Hepatocyte (in vitro differentiated cells): ENCODE measurements at places on chromosomes 3 and 15. TPM values are rescaled to one million over a fixed set of nuclear protein-coding genes. Genes with fewer than 3 reads are reported as not detected.

DNA sequence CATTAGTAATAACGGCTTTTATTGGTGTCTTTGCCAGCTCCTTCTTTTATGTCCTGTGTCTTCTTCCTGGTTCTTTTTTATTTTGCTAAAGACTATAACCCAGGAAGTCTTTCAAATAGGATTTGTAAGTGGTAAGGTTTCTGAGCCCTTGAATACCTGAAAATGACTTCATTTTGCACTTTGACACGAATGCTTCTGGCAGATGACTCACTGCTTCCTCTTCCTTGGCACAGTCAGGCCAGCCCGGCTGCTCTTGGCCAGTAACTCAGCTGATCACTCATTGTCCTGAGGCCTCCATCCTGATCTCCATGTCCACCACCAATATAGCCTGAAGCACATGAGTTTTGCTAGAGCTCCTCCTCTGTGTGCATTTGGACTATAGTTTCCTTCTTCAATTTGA, 48.7 kb upstream of the NR2E3 start:
- DNase-seq, result peak; percentile 73

- no peak for DNase-seq
Observed at GRCh38 chr3:136577791-136578190, 174.4 kb downstream of the STAG1 start.

GRCh38 chr3:132822266-132822665, 100.1 kb upstream of the NPHP3 start:
- DNase-seq, result no peak

GRCh38 chr15:50262533-50262932, 3.0 kb downstream of the HDC start:
- DNase-seq, result no peak

DNA sequence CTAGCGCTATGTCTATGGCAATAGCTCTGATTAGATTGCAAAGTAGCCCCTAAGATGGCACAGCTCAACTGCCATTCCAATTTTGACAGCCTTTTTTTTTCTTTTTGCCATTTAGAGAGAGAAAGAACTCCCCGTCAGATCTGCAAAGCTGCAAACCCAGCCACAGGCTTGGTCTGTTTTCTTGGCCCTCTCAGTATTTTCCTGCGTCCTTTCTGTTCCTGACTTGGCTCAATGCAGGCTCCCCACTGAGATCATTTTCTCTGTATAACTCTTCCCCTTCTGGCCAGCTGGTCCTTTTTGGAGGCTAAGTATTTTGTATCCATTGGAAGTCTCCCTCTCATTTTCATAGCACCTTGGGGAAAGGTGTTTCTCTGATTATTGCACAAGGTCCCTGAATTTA, 386.7 kb downstream of the UNC13C start:
- DNase-seq, result no peak

DNA sequence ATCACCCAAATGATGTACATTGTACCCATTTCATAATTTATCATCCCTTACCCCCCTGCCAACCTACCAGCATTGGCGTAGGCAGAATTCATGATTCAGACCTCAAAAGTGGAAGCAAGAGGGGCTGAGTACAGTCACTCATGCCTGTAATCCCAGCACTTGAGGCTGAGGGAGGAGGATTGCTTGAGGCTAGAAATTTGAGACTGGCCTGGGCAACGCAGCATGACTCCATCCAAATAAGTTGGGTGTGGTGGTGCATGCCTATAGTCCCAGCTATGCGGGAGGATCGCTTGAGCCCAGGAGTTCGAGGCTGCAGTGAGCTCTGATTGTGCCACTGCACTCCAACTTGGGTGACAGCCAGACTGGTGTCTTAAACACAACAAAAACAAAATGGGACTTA, 10.4 kb downstream of the TTC14 start:
- no peak for DNase-seq

DNA sequence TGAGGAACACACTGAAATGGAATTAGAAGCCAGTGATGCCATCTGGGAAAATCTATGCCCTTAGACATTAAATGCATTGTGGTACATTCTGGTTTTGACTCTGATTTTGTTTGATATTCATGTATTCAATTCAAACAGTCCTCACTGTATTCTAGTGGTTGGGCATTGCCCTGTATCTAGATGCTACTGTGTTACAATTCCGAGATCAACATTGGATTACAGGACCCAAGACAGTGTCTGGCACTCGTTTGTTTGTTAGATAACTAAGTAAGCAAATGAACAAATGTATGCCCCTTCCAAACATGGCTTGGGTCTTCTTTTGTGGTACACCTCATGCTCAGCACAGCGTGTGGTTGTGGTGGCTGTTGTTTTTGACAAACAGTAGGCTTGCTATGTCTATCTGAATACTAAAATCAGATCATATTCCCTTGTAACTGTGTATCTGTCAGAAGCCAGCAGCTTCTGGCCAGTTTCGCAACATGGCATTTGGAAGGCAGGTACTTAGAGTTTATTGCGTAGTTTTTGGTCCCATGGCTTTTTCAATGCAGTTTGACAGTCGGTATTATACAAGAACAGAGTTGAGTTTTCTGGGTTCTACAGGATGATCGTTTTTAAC, 5.7 kb downstream of the FILIP1L start:
- DNase-seq, result no peak

GRCh38 chr3:188664795-188665194, 507.0 kb upstream of the TPRG1 start:
- no peak for DNase-seq

DNA sequence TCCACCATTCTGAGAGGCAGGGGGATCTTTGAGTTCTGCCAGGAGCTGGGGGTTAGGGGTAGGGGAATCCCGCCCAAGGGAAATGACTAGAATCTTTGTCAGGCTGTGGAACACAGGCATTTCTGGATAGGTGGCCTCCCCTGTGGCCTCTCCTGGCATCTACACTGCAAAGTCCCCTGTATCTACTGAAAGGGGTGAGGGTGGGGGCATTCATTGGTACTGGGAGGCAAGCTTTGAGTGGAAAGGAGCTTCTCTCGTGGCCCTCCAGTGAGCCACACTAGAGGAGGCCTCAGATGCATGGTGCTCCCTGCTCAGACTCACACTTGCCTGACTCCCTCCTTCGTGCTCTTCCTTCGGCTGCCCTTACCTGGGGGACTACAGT, 59.9 kb downstream of the CCNL1 start:
- no peak for DNase-seq

DNA sequence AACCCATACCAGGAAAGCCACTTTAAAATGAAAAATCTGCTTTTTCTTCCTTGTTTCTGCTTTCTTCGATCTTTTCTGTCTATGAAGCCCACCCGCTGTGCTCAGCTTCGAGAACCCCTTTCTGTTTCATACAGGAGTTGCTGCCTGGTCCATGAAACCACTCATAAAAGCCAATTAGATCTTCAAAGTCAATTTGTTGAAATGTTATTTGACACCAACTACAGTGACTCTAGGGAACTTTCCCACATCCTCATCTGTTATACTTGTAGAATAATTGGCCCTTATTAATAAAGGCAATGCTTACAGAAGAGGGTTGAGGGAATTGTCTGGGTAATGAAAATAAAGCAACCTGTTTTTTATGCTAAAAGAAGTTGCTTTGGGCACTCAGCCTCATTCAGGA, 523.6 kb downstream of the OCA2 start:
- no peak for DNase-seq

- DNase-seq, result no peak
Observed at GRCh38 chr3:42019953-42020260, 58.0 kb upstream of the ULK4 start.

DNA sequence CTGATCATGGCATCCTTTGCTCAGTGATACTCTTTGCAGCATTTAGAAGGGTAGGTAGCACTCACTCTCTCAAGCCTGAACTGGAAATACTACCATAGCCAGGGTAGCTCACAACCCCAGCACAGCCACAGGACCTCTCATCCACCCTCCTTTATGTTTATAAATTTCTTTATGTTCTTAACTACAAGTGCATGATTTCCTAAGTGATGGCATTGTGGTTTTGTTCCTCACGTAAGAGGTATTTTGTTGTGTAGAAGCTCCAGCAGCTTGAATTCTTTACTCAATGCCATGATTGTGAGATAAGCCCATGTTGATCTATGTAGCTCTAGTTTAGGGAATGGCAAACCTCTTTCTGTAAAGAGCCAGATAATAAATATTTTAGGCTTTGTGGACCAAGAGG, 7.9 kb upstream of the RTP3 start:
- DNase-seq, result no peak

DNA sequence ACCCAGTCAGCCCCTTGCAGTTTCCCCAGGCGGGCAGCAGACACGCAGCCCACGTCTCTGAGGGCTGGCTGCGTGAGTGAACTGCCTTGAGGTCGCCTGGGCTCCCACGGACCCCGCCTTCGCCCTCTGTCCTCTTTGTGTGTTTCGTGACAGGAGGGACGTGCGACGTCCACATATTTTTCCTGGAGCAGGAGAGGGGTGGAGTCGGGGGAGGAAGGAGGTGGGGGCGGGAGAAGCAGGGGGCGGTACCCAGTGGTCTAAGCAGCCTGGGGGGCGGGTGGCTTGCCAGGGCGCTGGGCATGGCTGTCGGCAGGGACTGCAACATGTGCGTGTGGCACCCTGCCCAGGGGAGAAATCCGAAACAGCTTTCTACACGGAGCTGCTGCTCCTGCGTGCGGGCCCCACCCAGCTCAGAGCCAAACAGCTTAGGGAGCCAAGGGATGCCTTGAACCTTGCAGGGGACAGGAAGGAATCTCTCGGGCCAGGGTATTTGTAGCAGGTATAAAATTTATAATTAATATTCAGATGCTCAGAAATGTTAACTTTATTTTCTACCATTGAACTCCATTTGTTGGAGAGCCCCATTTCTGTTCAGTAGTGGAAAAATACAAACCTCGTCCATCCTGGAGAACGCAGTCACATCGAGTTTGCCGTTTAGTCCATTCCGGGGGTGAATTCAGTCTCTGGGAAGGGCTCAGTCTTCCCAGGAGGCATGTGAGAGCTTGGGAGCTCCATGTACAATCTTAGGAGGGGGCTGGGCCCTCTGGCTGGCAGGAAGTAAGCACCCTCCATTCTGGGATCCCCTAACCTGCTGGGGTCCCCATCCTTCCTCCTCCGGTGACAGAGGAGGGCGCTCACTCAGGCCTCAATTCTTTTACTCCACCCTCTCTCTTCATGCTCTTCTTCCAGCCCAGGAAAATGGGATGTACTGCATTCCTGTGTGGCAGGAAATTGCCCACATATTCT, 79.1 kb upstream of the MEF2A start:
- DNase-seq, result peak; percentile 82

- DNase-seq, result peak; percentile 90
Observed at GRCh38 chr3:178084938-178085816, 451.1 kb upstream of the KCNMB2 start.

DNA sequence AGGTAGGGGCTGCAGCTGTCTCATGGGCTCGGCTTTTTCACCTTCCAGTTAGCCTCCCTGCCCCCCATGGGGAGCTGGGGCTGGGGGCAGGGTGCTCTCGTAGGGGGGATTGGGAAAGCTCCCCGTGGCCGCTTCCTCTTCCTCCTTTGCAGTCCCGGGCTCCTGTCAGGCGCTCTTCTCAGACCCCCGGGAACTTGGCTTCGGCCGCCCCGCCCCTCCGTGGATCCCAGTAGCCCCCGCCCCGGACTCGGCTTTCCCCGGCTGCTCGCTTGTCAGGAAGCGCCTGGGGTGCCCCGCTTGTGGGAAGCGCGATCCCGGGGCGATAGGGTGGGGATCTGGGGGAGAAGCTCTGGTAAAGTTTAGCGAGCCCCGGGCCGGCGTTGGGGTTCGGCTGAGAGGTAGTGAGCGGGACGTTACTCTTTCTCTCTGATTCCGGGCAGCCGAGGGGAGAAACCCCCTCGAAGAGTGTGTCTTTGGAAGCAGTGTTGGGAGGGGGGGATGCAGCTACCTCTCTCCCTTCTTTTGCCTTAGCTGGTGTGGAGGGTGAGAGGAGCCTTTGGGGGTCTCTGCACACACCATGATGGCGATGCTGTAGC, 611 bp downstream of the PIAS1 start:
- DNase-seq, result peak; percentile 85

DNA sequence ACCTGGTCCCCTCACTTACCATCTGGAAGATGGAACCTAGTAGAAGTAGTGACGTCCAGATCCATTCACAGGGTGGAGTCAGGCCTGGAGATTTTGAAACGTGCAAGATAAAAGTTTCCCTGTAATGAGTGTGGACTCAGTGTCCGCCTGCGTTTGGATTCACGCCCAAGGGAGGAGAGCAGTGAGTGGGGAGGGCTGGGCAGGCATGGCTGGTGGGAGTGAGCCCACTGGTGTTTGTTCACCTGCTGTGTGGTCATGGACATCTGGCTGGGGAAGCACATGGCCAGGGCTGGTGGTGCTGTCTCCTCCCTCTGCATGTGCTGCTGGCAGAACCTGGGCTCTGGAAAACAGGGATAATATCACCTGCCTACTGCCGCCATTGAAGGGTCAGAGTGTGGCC, 37.0 kb downstream of the RLBP1 start:
- no peak for DNase-seq

- DNase-seq, result no peak
Observed at GRCh38 chr15:95448531-95449229, 881.8 kb upstream of the NR2F2 start.

DNA sequence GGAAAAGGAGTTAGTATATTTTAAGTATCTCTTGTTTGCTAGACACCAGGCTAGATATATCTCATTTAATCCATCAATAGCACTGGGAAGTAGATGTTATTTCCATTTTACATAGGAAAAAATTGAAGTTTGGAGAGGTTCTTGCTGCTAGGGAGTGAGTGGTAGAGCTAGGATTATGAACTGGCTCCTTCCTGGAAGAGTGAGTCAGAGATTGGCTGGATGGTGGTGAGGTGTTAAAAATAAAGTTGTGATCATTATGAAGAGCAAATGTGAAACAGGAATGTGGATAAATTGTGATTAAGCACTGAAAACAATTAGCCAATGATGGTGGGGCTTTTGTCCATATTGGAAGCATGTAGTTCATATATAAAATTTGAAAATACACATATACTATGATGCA, 234.2 kb downstream of the WNT5A start:
- DNase-seq, result no peak

Gene SELENOS
- polyA plus RNA-seq, result 158 and 192 TPM in 2 replicates

Gene COPS2
- 26.1 and 37.4 TPM in 2 replicates for polyA plus RNA-seq

Gene GOLGA8J
- not detected in 2 replicates for polyA plus RNA-seq

Gene CCDC54
- polyA plus RNA-seq, result 0.52 and 0.89 TPM in 2 replicates

Gene POTEB
- polyA plus RNA-seq, result not detected in 2 replicates

Gene DHFR2
- 3.9 and 6.5 TPM in 2 replicates for polyA plus RNA-seq

Gene SLC51B
- polyA plus RNA-seq, result 5.8 and 8.6 TPM in 2 replicates

Gene ANKUB1
- polyA plus RNA-seq, result not detected in 2 replicates

Gene MESP1
- 1.0 and 2.7 TPM in 2 replicates for polyA plus RNA-seq

Gene RRP9
- 23.1 and 32.8 TPM in 2 replicates for polyA plus RNA-seq

Gene PEX5L
- polyA plus RNA-seq, result 0.13 and 0.21 TPM in 2 replicates

Gene LRRN1
- polyA plus RNA-seq, result 25.6 and 27.9 TPM in 2 replicates

Gene DNAJB11
- 148 and 149 TPM in 2 replicates for polyA plus RNA-seq

Gene RUVBL1
- 33.5 and 37.2 TPM in 2 replicates for polyA plus RNA-seq

Gene SRP14
- 804 and 827 TPM in 2 replicates for polyA plus RNA-seq

Gene PSMA4
- 215 and 235 TPM in 2 replicates for polyA plus RNA-seq
